ENCODE measurements at places on chromosomes 6 and 20.

DNA sequence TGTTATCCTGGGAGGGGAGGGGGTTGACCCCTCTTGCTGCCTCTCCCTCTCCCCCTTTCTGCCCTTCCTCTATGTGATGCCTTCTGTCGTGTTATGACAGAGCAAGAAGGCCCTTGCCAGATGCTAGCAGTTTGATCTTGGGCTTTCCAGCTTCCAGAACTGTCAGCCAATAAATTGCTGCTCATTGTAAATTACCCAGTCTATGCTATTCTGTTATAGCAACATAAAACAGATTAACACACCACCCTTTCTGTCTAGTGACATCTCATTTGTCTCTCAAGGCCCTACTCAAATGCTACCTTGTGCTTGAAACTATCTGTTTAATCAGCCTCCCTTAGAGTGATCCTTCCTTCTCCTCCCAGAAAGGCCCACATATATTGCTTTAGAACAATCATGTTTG is 16.4 kb upstream of the MAP3K4 start:
- no peak for DNase-seq

- no peak for DNase-seq
Measured at GRCh38 chr6:108277295-108277694, 16.5 kb upstream of the SNX3 start.

DNA sequence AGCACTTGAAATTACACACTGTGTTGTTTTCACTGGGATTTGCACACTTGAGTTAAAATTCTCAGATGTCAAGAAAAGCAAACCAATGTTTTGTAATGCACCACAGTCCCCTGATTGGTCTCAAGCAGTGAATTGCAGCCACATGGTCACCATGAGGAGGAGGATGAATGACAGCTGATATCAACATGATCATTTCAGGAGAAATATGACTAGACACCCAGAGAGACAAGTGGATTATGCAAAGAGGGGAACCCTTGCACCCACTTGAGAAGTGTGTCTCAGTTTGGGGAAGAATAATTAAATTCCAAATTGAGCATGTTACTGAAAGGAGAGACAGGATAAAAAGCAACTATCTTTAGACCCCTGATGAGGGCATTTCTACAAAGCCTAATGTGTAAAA is 69.3 kb downstream of the UST start:
- DNase-seq = no peak

- no peak for DNase-seq
Measured at GRCh38 chr20:45337367-45338120, 10.7 kb downstream of the SDC4 start.

- no peak for DNase-seq
Measured at GRCh38 chr20:46293084-46293483, 15.2 kb downstream of the CDH22 start.

GRCh38 chr6:10463491-10464481 is 48.9 kb upstream of the TFAP2A start:
- DNase-seq = no peak

- DNase-seq = peak; percentile 62
Measured at GRCh38 chr6:44022296-44022661, 105.0 kb downstream of the MRPL14 start.

DNA sequence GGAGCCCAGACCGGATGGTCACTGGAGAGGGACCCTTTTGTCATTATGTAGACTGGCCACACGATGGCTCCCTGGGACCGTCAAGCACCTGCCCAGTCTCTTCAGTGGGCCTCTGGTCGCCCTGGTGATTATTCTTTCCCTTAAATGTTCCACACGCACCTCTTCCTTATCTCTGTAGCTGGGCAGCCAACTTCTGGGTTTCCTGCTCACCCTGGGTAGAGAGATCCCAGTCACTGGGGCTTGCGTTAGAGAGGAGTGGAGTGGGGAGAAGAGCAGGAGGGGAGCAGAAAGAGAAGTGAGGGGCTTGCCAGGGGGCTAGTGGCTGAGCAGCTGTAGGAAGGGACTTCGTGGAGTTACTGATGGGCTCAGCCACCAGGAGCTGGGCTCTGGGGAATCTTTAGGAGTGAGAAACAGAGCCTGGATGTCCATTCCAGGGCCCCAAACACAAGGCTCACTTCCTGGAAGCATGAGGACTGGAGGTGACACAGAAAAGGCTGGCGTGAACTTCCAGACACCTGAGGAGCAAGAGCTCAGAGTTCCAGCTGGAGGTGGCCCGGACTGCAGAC is 150.1 kb downstream of the DHX35 start:
- DNase-seq = no peak

- no peak for DNase-seq
Measured at GRCh38 chr6:138264372-138264880, 46.1 kb upstream of the PBOV1 start.
